ENCODE measurements at places on chromosomes 16 and 17.
A peak's percentile ranks its signal among the peaks of the same experiment; 100 is the strongest.

- DNase-seq: no peak
Measured at GRCh38 chr16:86929057-86929871, 350.9 kb downstream of the FOXL1 start.

- peak; percentile 51 for DNase-seq
Measured at GRCh38 chr17:49515196-49515770, 20.2 kb downstream of the NGFR start.

DNA sequence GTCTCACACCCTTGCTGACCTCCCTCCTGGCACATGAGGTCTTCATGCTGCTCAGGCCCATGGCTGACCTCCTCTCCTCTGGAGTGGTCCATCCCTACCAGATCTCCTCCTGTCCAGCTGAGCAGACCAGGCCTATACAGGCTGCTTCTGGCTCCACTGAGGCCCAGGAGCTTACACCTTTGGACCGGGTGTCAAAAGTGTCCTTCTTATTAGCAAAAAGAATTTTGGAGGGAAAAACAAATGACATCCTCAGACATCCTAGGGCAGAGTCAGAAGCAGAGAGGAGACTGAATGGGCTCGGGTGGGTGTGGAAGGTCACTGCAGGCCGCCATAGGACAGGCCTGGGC is 38.1 kb downstream of the WSB1 start:
- DNase-seq: no peak

DNA sequence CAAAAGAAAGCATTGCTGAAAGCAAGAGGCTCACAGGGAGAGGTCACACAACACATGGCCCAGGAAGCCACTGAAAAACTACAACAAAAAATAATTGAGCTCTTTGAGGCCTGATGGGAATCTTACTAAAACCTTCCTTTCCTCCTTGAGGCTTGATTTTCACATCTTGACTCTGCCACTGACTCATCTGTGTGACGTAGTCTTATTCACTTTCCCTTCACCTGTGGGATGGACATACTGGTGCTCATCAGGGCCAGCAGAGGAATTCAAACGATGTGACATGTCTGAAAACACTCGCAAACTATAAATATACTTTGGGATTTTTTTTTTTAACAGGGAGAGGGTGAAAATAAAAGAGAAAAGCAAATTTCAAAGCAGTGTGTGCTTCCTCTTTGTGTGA is 78.3 kb upstream of the ASIC2 start:
- DNase-seq: no peak

- DNase-seq: peak; percentile 27
Measured at GRCh38 chr16:81703177-81704155, 75.6 kb upstream of the PLCG2 start.

DNA sequence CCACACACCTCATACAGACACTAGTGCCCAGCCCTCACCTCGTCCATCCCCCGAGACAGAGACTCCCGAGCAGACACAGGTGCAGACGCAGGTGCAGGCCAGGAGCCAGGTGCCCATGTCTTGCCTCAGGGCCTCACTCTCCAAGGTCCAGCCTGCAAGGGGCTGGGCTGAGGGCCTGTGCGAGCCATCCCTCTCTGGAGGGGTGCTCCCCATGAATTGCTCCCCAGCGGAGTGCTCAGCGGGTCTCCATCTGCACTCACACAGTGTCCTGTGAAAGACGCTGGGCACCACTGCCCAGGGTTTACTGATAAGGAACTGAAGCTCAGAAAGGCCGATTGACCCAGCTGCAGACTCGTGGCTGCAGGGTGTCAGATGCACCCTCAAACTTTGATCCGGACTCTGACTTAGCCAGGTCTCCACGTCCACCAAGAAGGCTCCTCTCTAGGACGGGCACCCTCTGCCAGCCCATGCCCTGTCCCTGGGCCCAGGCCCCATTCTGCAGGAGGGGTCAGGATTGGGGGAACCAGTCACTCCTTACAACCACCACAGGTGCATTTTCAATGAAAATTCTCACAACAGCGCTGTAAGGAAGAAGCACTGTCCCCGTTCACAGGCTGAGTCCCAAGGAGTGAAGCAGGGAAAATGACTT is 16.9 kb downstream of the POLR3K start:
- no peak for DNase-seq

DNA sequence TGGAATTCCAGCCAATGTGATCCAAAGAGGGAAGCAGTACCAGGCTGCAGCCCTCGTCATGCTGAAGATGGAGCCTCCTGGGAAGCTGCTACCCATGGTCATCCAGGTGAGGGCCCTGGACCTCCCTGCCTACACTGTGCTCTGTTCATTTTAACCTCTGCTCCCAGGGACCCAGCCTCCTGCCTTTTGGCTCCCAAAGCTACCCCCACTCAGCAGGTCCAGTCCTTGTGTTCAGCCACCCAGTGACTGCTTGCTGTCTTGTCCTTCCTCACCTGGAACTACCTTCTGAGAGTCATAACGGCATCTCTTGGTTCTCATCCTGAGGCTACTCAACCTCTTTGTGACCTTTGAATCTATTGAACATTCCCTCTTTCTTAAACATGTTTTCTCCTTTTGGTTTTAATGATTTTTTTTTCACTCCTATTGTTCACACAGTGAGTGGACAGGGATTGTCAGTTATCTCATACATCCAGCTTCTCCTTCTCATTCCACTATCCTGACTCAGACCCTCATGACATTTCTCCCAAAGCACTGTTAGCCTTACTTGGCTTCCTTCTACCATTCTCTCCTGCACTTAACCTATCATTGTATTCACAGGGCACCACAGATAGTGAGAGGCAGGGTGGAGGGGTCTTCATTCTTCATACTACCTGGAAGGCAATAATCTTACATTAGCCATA is 53.3 kb downstream of the GOSR1 start:
- no peak for DNase-seq

DNA sequence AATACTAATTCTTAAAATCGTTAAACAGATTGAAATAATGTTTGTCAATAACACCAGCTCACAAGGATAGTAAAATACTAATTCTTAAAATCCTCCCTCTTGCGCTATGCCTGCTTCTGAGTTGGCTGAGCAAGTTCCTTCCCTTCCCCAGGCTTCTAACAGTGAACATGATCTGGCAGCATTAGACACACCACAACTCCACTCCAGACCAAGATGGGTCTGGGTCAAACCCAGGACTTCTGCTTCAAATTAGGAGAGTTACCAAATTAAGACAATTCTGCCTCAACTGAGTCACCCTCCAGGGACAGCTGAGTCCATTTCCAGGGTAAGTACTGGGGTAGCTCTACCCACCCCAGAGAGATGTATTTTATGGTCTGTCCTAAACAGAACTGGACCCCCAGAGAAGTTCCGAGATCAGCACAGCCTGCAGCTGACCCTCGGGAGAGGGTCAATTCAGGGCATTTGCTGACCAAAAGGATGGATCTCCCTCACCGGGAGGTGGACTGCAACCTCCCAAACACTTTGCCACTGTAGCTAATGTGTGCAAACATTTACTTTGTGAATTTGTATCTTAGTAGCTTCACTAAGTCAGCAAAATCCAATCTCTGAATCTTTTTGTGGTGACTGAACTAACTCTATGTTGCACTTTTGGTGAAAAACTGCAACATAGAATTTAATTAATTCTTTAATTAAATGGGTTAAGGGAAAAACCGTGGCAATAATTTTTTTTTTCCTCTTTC is 48.8 kb downstream of the ADCY9 start:
- DNase-seq: no peak

- DNase-seq: no peak
Measured at GRCh38 chr16:67993207-67994039, 5.9 kb downstream of the DPEP2 start.

GRCh38 chr17:69523244-69523861 is 108.9 kb downstream of the MAP2K6 start:
- no peak for DNase-seq

GRCh38 chr17:73346501-73347162 is 34.8 kb upstream of the CDC42EP4 start:
- no peak for DNase-seq

DNA sequence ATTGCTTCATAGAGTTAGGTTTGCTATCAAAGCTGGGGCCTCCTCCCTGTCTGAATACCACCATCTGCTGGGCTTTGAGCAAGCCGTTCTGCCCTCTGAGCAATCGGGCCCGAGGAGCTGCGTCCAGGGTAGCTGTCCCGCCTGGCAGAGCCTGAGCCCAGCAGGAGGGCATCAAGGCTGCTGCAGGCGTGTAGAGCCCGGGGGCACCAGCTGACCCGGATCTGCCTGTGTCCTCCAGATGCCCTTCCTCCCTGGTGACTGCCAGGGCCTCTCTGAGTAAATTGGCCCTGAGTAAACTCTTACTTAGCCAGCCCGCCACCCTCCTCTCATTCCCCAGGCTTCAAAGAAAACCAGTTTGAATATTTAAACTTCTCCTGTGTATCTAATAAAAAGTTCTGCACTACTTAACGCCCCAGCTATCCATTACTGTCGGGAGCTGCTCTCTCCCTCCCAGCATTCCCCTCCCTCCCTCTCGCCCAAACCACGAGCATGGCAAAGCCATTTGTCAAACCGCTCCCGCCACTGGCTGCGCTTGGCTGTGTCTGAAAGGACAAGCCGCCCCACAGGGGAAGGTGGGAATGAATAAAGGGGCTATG is 16.4 kb downstream of the CDK5RAP3 start:
- no peak for DNase-seq

DNA sequence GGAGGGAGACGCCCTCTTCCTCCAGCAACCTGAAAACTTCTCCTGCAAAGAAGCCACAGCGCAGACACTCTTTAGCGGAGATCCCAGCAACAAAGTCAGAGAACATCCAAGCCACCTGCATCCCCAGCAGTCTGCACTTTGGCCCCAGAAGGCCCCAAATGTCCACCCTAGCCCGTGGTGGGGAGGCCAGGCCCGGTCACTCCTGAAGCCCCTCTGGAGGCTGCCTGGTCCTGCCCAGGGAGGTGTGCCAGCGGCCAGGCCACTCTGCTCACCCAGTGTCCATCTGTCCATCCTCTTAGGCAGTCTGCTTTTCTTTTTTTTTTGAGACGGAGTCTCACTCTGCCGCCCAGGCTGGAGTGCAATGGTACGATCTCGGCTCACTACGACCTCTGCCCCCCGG is 5.4 kb downstream of the HAGHL start:
- DNase-seq: no peak

DNA sequence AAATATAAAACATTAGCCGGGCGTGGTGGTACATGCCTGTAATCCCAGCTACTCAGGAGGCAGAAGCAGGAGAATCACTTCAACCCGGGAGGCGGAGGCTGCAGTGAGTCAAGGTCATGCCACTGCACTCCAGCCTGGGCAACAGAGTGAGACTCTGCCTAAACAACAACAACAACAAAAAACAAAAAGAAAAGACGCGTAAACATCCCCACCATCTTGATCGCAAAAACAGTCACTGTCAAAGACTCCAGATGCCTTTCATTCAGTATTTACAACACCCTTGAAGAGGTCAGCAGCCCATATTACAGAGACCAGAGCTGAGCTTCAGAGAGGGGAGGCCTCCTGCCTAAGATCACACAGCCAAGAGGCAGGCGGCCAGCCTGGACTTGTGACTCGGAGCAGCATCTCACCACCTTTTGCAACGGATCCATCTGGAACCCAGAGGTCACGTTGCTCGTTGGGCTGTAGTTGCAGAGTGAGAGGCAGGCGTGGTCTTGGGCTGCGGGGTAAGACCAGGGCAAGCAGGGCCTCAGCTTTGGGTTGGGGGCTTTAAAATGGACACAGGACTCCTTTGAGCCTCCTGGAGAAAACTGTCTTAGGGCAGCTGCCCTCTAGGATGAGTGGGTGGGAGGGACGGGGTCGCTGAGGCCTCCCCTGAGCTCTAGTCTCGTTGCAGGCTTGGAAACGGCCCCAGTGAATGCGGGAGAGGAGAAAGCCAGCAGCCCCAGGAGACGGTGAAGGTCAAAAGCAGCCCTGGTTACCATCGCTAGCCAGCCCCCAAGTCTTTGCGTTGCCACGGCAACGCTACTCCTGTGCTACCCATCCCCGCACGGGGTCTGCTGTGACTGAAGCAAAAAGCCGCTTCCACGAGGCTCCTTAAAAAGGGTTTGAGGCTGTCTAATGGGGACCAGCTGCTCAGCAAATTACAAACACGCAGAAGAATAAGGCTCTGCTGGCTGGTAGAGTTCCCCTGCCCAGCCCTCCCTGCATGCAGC is 26.1 kb downstream of the LGALS3BP start:
- DNase-seq: no peak

GRCh38 chr17:54793271-54793670 is 107.4 kb upstream of the TOM1L1 start:
- DNase-seq: no peak

GRCh38 chr17:65633146-65633881 is 71.9 kb upstream of the AXIN2 start:
- no peak for DNase-seq

DNA sequence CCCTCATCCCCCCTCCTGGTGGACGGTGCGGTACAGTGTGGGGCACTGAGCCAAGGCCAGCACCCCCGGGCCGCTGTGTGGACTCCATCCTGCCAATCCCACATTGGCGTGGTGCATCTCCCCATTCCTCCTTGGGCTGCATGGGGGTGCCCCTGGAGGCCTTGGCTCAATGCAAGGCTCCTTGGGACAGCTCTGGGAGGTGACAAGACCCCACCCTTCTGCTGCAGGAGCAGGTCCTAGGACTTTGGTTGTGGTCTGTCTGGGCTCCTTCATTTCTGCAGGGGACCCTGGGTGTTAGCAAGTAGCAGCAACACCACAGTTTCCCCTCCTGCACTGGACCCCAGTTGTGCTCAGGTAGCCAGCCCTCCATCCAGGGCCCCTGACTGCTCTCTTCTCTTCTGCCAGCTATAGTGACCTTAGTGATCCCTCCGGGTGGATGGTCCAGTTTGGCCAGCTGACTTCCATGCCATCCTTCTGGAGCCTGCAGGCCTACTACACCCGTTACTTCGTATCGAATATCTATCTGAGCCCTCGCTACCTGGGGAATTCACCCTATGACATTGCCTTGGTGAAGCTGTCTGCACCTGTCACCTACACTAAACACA is 1.3 kb downstream of the PRSS21 start:
- no peak for DNase-seq

- no peak for DNase-seq
Measured at GRCh38 chr17:67110619-67111018, 66.3 kb downstream of the CACNG1 start.

DNA sequence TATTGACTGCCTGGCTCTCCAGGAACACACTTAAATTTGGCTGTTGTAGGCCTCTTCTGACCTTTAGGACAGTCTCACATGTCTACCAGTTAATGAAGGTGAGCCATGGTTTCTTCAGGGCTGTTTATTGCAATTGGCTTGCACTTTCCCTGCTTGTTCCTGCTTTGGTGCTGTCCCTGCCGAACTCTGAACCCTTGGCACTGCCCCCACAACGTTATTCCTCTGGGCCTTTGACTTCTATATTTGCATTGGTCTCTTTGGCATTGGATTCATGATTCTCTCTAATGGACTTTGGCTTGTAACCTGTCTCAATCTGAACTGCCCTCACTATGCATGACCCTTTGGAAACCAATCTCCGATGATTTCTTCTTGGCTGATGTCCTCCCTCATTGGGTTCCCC is 299.4 kb downstream of the UTP18 start:
- no peak for DNase-seq

DNA sequence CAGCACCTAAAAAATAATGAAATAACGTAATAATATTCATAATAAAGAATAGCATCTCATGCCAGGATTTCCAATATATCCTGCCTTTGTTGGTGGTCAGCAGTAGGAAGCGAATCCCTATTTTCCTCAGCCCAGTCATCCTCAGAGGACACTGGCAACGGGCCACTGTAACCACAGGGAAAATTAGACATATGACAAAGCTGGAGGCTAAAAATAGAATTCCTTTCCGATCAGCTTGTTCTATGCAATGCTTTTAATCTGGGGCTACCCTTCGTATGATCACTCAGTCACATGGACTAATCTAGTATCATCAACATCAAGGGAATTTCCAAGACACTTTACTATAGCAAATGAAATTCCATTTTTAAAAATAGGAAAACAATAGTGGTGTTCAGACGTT is 246.9 kb upstream of the KCNJ16 start:
- no peak for DNase-seq

- no peak for DNase-seq
Measured at GRCh38 chr17:75454193-75454592, 2.2 kb upstream of the TMEM94 start.

Data from HS-27A (cell line).